ENCODE measurements at places on chromosomes 2 and 18. TPM values are rescaled to one million over a fixed set of nuclear protein-coding genes. Genes with fewer than 3 reads are reported as not detected.

DNA sequence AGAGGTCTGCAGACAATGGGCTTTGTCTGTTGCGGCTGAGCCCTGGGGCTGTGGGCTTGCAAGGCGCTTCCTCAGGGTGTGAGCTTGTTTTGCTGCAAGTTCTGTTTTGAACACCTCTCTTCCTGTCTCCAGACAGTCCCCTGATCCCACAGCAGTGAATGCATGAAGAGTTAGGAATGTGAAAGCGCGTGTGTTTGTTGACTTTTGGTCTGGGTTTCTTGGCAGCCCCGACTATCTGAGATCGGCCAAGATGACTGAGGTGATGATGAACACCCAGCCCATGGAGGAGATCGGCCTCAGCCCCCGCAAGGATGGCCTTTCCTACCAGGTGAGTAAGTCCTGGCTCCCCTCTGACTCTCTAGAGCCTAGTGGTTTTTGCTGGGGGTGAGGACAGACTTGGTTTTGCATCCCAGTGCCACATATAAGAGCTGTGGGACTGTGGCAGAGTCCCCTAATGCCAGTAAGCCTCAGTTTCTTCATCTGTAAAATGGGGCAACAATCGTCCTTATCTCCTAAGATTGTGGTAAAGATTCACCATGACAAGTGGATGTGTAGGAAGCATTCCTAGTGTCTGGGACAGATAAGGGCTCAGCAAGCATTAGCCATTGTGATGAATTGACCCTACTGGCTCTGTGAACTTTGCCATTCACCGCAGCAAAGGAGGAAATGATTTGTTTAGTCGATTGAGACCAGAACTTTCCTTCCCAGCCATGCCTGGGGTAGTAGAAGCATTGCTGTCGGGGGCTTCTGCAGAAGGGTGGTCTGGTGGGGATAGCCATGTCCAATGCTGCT lies 3.0 kb downstream of the LBH start:
- DNase-seq = no peak

DNA sequence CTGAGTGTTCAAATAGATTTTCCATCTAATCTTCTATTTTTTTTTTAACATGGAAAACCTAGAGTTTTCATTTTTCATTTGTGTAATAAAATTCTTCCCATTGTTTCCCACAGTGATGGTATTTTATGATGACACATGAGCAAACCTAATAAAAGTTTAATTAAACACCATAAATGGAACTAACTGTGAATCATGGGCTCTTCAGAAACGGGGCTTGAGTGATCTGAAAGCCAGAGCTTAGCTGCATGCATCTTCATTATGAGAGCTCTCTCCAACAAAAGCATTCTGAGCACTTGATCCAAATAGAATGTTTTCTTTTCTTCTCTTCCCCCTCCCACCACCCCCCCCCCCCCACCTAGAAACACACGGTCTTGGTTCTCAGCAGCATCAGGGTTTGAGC lies 82.1 kb upstream of the REV1 start:
- DNase-seq = no peak

The CBLN2 gene
- polyA plus RNA-seq = 1.7 TPM

GRCh38 chr2:209002054-209002453 lies 421.8 kb upstream of the MAP2 start:
- no peak for DNase-seq

DNA sequence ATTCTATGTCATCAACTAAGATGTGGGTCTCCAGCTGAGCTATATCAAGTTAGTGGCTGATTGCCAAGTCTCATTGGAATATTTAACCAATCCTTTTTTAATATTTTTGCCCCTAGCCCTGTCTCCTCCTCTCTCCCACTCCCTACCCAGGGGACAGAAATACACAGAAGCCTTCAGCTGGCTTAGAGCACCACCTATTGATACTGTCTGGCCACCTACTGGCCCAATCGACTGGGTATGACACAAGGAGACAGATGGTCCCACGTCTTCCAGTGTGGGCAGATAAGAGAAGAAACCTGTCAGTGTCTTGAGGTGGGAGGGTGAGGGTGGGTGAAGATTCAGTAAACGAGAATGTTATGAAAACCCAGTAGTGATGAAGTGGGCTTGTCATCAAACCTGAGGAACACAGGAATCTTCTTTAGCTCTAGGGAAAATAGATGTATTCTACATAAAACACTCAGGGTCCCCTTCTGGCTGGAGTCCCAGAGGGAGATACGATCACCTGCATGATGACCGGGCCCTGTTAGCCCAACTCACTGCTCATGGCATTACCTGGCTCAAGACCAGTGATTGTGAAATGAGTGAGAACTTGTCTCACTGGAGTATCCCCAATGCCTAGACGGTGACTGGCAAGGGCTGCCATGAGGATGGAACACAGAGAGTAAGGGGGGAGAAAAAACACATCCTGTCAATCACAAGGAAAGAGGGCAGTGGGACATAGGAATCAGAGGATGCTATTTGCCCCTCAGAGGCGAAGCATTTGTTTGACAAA lies 26.7 kb downstream of the POLR1A start:
- peak; percentile 63 for DNase-seq
